ENCODE measurements at places on chromosomes 6 and 20.
A peak's percentile ranks its signal among the peaks of the same experiment; 100 is the strongest.

DNA sequence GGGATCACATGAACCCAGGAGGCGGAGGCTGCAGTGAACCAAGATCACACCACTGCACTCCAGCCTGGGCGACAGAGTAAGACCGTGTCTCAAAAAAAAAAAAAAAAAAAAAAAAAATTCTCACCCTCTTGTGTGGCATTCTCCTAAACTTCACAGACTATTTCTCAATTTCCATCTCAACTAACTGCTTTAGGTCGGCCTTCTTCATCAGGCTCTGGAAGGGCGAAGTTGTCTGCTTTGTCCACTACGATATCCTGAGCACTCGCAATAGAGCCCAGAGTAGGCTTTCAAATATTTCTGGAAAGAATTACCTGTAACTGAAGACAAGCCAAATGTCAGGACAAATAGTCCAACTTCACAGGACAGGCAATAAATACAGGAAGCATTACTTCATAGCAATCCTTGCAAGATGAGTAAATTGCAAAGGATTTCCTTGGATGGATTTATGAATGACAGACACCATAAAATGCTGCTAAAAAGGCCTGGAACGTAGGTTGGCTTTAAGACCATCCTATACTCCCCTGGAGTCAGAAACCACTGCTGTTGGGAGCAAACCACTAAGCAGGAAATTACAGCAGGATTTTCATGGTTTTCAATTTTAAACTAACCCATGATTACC lies 116.3 kb upstream of the SLC2A12 start:
- DNase-seq, result no peak

DNA sequence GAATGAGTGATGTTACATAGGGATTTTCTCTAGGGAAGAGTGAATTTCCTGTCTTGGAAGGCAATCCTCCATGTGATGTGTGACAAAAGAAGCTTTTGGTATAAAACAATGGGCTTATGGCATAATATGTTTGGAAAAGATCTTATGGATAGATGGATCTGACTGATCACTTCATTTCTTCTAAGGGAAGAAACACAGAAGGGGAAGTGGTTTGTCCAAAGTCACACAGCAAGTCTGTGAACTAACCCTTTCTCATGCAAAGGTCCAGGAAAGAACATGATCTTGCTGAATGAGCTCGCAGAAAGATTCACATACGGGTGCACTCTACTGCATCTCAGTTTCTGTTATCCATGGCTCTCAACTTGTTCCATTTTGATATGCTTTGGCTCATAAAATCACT lies 575.9 kb upstream of the JAG1 start:
- no peak for DNase-seq

DNA sequence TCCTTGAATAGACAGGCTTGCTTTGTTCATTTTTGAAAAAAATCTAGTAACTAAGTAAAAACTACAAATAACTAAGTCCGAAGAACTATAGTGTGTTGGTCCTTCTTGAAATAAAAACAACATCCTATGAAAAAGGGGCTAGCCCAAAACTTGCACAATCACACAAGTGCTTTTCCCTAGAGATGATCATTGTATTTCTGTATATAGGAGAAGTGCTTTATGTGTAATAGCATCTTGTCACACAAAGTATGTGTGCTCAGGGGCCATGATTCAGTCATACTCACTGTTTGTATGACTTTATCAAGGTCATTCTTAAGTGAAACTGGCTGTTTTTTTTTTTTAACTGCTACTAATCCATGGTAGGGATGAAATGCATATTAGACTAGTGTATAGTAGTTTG lies 179.8 kb downstream of the DTNBP1 start:
- DNase-seq, result no peak

- DNase-seq, result no peak
These were observed 17.5 kb downstream of the TTBK1 start for GRCh38 chr6:43260791-43261190.

DNA sequence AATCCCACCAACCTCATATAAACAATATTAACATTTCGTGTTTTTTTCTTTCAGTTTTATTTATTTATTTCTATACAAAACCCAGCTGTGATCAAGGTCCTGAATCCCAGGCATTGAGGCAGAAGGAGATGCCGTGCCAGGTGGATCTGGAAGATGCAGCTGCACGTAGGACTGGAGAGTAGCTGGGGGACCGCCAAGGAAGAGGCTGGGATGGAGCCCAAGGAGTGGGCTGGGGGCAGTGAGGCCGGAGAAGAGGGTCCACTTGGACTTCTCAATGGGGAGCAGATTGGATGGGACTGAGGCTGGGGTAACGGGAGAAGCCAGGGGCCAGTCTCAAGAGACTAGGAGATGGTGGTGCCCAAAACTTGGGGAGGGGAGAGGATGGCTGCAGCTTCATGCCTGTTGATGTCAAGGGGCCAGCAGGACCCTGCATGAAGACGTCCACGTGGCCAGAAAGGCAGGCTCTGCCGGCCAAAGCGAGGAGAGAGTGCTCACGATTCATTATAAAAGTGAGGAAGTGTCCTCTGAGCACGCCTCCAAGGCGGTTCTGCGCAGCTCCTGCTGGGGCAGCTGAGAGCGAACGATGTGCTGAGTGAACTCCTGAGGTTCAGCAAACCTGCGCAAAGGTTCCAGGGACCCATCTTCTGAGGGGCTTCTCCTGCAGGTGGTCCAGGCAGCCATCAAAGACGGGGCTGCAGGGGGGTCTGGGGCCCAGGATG lies 110.3 kb downstream of the BMP7 start:
- DNase-seq, result no peak

DNA sequence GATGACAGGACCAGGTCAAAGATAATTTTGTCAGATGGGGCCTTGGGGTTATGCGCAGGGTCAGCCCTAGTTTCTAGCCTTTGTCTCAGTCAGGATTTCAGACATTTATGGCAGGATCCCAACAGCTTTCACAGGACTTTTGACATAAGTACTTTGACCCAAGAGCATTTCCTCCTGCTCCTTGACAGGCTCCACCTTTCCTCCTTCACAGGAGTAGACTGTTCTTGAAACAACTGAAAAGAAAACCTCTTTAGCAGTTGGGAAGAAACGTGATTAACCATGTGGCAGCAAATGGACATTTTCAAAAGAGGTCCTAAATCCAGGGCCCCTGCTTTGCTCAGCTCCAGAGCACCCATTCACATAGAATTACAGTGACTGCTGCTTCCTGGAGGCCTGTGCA lies 120.4 kb upstream of the MAP3K7 start:
- DNase-seq, result no peak

DNA sequence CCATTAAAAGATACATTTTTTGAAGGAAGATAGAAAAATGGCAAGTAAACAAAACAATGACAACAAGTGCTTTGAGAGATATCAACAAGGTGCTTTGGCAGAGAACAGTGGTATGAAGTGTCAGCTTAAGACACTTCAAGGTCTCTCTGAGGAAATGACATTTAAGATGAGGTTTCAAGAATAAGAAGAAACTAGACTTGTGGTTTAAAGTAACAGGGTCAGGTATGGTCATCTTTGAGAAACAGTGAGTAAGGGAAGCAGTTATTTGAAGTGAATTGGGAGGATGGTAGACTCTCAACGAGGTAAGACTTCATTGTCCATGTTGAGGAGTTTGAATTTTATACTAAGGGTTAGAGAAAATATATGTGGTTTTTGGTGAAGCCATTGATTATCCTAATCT lies 77.8 kb downstream of the SYCP2L start:
- DNase-seq, result no peak

GRCh38 chr6:73131706-73132105 lies 93.6 kb downstream of the KHDC1L start:
- DNase-seq, result no peak

DNA sequence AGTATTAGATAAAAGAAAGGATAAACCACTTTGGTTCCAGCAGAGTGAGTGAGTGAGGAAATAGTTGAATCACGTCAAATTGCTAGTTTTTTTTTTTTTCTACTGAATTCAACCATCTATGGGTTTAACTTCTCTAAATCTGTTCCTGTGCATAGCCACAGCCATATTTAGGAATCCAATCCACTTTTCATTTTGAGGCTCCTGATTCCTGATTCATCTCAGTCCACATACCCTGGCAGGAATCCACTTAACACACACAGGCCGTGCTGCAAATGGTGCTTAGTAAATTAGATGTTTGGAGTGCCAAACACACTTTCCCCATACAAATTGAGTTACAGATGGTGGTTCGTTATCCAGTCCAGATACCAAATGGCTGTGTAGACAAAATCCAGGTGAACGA lies 220.3 kb downstream of the ALDH8A1 start:
- no peak for DNase-seq

GRCh38 chr6:28944412-28944865 lies 20.7 kb upstream of the TRIM27 start:
- DNase-seq, result no peak

GRCh38 chr20:39638731-39639130 lies 676.6 kb downstream of the DHX35 start:
- DNase-seq, result no peak

GRCh38 chr6:16405375-16405774 lies 167.0 kb downstream of the GMPR start:
- DNase-seq, result no peak

GRCh38 chr6:159212028-159212427 lies 42.8 kb downstream of the FNDC1 start:
- no peak for DNase-seq

DNA sequence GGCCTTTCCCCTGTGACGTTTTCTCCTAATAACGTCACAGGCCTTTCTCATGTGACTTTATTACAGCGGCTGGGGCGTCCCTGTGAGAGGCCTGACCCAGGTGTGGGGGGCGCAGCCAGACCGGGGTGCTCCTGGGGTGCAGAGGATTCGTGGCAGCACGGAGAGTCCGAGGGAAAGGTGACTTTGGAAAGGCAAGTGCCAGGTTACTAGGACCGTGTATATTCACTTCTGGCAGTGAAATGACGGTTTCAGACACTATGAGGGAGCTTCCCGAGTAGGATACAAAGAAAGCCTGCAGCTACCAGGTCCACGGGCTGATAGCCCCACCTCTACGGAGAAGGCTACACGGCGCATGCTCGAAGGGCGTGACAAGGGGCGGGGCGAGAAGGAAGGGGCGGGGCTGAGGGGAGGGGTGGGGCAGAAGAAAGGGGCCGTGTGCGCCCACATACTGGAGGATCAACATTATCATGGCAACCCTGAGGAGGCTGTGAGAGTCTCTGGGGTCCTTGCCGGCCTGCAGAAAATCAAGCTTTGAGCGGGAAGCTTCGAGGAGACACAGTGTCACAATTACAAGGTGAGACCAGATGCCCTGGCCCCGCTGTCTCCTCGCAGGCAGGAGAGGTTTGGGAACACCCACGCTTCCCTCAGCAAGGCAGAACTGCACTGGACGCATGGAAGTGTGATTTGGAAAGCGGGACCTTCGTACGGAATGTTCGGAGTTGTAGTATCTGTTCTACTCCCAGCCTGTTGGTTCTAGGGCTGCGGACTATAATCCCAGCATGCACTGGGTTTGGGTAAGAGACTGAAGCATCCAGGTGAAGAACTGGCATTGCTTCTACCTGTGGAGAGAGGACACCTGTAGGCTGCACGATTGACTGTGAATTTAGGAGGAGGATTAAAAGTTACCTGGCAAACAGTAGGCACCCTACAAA lies 54.4 kb upstream of the ZNF337 start:
- peak; percentile 21 for DNase-seq

DNA sequence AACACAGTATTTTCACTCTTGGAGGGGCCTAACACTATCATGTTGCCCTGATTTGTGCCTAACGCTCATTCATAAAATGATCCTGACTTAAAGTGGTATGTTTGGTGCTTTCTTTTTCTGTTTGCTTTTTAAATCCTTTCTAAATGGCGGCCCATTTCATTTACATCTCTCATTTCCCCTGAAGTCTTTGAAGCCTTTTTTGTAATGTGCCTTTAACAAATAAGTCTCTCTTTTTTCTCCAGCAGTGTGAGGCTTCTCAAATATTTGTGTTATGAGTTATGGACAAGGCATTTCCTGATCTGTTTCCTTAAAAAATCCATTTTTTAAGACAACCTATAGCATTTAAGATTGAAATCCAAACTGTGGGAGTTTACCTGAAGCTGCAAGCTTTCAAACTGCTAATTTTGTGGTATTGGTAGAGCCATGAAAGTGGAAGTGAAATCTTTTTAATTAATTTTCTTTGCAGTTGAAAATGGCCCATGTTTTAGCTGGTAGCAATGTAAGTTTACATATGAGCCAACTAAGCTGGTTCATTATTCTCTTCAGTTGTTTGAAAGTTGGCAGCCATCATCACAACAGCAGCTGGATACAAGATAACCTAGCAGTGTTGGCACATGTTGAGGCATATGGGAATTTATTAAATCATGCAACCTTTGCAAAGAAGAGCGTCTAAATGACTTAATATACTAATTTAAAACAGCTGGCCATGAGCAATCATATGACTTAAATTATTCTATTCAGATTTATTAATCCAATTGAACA lies 469.7 kb downstream of the CDKAL1 start:
- no peak for DNase-seq

DNA sequence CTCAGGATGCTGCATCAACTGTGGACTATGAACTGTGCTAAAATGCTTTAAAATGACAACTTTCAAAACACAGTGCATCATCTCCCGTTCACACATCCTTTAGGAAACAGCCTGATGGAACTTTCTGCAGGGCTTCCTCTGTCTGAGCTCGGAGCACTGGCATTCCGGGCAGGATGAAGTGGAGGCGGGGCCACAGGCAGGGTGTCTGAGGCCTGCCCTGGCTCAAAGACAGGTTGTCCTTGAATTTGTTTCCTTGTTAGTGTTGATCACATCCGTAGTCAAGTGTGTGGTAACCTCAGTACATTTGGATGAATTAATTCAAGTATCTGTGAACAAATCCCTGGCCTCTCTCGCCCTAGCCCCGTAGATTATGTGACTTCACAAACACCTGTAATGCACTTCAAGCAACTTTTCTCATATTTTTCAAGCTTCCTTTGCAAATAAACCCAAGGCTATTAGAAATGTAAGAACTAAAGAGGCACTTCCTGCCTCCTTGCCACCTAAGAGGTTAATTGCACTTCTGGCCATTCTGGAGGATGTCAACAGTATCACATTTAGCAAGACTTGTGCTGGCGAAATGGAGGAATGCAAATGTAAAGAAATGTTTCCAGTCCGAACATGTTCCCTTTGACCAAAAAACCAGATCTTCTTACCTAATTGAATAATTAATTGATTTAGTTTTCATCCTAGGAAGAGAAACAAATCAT lies 3.1 kb downstream of the CD93 start:
- no peak for DNase-seq

DNA sequence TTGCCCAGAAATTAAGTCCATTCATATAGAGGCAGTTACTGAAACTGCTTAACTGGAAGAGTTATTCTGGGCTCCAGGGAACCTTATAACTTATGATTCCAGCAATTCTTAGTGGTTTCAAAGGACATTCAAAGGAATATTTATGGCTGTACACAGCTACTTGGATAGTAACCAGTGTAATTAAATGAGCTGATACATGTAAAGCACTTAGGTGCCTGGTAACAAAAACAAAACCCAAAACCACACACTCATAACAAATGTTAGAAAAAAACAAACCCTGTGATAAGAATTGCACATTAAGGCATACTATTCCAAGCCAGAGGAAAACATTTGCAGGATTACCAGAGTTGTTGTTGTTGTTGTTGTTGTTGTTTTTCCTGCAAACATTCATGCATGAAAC lies 51.5 kb downstream of the STK4 start:
- DNase-seq, result no peak

DNA sequence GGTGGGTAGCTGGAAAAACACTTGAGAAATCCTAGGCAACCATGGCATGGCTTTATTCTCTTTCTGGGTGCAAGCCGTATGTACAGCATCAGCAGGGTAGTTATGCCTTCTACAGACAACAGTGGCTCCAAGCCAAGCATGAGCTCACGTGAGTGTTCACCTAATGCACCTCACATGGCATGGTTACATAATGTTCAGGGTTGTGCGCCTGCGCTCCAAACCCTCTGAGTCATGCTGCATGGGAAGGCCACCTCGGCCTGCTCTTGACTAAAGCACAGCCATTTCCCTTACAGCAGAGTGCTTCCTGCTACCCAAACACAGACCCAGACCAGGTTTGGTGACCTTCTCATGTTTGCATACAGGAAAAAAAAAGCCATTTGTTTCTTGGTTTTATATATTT lies 96.2 kb downstream of the VIP start:
- DNase-seq, result no peak

Measured in hypothalamus (tissue), 51 donors.